Activated naive CD4-positive, alpha-beta T cell treated with anti-CD3 and anti-CD28 coated beads, Interleukin-2, amount 50 U/mL, for 72 hours (primary cell): ENCODE measurements at places on chromosomes 1 and 21.
A peak's percentile ranks its signal among the peaks of the same experiment; 100 is the strongest.

DNA sequence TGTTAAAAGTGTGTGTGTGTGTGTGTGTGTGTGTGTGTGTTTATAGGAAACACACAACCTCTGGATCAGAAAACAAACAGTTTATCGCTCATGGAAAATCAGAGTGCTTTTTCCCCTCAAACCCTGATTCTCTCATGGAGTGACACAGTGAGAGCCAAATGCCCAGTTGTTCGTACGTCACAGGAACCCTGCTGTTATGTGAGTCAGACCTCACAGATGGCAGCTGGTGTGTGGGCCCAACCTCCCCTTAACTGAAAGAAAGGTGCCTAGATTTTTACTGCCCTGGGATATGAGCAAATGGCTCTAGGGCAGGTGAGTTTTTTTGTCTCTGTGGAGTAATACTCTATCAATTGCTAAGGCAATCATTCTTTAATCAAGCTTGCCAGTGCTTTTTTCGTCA, 1788.1 kb downstream of the BRINP3 start:
- DNase-seq: no peak

GRCh38 chr1:205709059-205709398, 28.7 kb upstream of the SLC45A3 start:
- no peak for DNase-seq

DNA sequence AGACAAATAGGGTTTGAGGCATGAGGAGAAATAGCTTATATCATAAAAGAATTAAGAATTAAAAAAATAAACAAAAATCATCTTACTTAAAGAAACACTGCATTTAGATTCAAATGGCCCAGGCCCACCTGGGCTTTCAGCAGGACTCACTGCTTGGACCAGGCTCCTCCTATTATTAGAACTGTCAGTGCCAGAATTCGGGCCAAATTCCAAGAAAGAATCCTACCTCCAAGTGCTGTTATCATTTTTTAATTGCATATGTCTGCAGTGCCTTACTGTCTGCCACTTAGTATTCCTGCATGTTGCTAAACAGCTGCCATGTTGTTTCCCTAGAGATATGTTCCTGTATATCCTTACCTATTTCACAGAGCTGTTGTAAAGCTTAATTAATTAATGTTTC, 112.0 kb downstream of the BARHL2 start:
- DNase-seq: no peak

DNA sequence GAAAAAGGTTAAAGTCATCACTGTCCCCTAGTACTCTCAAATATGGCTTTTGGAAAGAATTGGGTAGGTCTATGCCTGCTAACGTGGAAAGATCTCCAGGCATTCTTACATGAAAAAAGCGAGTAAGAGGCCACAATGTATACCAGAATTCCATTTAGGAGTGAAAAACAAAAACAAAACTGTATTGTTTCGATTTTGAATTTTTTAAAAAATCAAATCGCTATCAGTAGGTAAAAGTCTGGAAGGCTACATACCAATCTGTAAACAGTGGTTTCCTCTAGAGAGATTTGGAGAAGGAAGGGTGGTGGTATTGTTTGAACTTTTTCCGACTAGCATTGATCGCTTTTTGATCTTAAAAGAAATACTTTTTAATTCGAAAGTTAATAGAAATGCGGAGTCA, 55.9 kb downstream of the RRAGC start:
- DNase-seq: no peak

- DNase-seq: peak; percentile 64
Observed at GRCh38 chr1:234599617-234600417, 10.2 kb downstream of the IRF2BP2 start.
